ENCODE measurements at places on chromosomes 5 and 9.

DNA sequence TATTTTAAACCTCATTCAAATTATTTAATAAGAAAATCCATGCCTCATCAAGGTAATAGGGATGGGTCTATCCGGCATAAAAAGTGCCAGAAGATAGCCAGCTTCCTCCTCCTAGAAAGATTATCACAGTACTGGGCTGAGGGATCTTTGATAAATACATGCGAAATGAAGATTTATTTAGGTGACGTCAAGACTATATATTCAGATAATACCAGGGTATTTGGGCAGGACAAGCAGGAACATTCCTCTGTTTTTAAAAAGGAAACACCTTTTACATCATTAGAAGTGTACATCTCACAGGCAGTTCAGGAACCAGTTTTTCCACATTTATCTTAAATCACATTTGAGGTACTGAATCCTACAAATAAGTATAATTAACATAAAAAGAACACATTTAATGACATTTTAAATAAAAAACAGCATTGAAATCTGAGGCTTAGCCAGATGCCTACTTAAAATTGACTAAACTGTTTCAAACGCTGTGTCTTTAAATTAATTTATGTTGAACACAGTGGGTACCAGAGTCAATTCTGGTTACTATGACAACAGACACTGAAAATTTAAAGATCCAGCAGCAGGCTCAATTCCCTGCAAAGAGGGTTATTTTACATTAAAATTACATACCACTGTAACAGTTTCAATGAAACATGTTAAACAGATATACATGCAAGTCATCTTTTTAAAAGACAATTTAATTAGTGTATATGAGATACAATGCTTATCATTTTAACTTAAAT lies 124.7 kb upstream of the SLCO6A1 start:
- no peak for DNase-seq

GRCh38 chr5:169263591-169263990 lies 37.3 kb downstream of the SLIT3 start:
- DNase-seq: no peak

DNA sequence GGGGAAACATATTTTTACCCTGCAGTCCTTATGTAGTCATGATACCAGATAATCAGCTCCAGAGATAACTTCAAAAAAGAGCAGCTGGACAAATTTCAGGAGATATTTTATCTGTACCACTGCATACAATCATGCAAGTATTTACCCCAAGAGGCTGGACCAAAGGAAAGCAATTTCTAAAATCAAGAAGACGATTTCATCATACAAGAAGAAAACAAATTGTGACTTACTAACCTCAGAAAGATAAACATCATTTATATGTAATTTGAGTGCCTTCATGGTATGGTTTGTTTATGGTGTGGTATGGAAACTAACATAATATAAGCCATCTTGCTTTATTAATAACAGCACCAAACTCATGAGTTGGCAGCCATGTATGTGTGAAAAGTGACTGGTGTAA lies 603.6 kb downstream of the PSAT1 start:
- no peak for DNase-seq

- no peak for DNase-seq
Measured at GRCh38 chr9:91946653-91947488, 3.2 kb downstream of the ROR2 start.

- no peak for DNase-seq
Measured at GRCh38 chr9:108417726-108418125, 438.1 kb downstream of the ACTL7B start.

DNA sequence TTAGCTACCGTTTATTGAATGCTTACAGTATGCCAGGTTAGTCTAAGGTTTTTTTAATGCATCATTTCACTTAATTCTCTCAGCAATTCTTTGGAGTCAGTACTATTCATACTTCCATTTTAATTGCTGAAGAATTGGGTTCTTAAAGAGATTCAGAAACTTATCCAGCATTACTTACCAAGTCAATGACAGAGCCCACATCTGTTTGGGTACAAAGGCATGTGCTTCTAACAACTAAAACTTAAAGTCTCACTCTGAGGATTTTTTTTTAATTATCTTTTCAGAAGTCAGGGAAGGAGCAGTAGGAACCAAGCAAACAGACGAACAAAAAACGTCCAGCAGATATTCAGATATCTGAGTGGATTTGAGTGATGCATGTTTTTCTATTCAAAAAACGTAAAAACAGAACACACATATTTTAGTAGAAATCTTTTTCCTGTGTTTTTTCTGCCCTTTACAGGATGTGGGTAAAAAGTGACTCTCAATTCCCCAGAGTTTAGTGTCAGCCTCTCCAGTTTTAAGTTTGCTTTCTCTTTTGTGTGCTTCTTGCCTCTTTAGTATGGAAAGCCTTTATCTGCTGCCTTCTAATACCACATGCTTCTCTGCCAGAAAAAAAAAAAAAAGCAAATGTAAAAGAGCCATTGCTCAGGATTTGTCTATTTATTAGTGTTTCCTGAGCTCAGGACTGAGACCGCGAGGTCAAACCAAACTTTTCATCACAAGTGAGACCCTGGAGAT lies 118.0 kb downstream of the PRKACG start:
- DNase-seq: peak; percentile 43

- DNase-seq: no peak
Measured at GRCh38 chr5:114544561-114544960, 182.7 kb downstream of the KCNN2 start.

- no peak for DNase-seq
Measured at GRCh38 chr5:176741561-176742211, 68.7 kb upstream of the UNC5A start.

DNA sequence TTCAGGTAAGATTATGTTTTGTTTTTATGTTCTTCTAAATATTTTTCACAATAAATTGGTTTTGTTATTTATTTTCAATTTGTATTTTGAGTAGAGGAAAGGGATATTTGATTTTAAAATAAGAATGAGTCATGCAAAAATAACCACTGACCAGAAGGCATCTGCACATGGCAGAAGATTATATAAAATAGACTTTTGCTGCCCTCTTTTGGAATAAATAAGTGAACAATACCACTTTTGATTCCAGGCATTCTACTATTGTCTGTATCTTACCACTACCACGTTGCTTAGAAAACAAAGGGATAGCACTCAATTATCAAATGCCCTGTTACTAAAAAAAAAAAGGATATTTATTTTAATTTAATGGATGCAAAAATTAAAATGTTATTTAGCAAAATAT lies 227.3 kb upstream of the ITGA1 start:
- DNase-seq: no peak

- DNase-seq: no peak
Measured at GRCh38 chr5:45596320-45596719, 99.9 kb downstream of the HCN1 start.

DNA sequence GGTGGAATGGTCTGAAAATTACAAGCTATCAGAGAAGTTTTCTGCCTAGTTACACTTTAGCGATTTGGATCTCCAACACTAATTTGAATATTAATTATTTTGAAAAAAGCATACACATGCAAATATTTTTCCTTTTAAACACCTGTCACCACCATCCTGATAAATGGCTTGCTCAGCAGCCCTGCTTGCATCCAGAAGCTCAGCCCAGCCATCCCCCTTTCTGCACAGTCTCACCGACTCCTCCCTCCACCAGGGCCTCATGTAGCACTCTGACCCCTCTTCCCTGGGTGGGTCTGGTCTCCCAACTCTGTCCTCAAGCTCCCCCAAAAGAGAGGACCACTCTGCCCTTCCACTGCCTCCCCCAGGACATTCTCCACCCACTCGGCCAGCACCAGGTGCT lies 70.0 kb downstream of the C5orf15 start:
- DNase-seq: no peak

- no peak for DNase-seq
Measured at GRCh38 chr5:136012041-136012804, 16.6 kb upstream of the TGFBI start.

DNA sequence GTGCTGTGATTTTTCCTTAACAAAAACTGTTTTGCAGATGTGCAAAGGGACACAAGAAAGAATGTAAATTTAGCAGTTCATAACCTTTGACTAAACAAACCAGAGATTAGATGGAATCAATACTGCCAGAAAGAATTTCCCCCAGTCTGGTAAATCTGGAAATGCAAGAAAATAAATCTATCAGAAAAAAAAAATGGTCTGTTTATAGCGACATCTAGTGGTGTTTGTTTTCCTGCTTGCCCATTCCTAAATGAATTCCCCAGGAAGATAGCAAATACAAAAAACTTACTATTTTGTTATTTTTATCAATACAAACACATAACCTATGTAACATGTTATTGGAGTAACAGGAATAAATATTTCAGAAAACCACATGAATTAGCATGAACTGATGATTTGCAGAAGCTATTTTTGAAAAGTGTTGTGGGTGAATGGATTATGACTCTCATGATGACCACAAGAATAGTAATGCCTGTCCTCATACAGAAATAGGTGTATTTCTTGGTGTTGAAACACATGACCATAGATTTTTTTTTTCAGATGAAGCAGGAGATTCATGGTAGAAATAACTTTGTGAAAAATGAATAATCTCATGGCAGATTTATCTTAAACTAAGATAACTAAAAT lies 1703.8 kb downstream of the MAT2B start:
- no peak for DNase-seq

GRCh38 chr5:81855591-81855990 lies 104.7 kb upstream of the SSBP2 start:
- no peak for DNase-seq

DNA sequence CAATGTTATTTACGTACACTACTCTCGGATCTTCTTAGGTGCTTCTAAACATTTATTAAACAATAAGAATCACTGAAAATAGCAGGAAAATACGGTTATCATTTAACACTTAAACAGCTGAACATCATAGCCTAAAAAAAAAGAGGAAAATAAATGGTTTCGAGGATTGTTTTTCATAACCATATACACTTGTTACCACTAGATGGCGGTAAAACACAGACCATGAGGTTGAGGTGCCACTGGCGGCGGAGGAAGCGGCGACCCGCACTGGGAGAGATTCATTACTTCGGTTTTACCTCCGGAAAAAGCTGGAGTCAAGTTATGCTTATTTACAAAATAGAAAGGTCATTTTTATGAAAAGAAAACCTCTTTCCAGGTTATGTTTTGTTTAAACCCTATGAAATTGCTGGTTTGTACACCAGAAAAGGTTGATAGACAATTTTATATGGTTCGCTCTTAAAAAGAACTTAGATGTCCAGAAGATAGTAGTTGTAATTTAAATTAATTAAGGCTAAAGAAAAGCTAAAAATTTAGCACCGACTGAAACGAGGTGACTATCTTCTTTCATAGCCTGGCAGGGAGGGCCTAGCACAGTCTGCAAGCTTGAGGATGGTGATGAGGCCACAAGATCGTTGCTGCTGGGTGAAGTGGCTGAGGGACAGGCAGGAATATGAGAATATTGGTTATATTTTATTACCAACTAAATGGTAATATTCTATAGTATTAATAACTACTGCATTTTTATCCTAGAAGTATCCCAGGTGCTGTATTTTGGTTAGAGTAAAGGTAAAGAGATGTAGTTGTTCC lies 605.7 kb downstream of the RAB3C start:
- peak; percentile 66 for DNase-seq

- no peak for DNase-seq
Measured at GRCh38 chr5:141969783-141970771, 1.2 kb downstream of the RNF14 start.

DNA sequence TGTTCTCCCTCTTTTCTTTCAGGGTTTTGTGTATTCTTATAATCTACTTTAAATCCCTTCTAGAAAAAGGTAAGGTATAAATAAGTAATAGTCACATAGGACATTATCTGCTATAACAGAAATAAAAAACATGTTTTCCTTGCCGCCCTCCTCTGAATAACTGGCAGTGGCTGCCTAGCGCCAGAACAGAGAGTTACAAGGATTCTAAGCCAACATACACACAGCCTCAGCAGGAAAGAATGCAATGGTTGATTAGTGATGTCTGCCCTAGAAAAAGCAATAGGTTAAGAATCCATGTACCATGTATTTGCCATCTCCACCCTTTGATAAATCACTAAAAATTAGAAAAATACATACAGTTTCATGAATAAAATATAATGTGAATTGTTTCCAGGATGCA lies 4.9 kb downstream of the MED27 start:
- no peak for DNase-seq

- no peak for DNase-seq
Measured at GRCh38 chr9:18002718-18003438, 424.0 kb downstream of the SH3GL2 start.

DNA sequence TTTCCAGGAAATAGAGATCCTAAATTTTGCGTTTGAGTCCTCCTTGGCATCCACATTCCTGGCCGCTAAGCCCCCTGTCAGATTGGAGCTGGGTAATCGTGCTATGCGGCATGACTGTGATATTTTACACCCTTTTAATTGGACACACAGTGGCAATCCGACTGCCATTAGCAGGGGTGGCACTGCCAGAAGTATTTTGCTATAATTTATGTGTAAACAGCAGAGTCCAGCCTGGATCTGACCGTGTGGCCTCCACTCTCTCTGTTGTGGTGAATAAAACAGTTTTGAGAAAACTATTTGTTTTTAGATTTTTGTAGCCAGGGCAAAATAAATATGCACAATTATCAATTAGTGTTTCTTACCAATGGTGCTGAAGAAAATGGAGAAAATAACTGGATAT lies 281.0 kb upstream of the IRX2 start:
- DNase-seq: no peak

- DNase-seq: no peak
Measured at GRCh38 chr5:15354021-15354420, 146.0 kb upstream of the FBXL7 start.

DNA sequence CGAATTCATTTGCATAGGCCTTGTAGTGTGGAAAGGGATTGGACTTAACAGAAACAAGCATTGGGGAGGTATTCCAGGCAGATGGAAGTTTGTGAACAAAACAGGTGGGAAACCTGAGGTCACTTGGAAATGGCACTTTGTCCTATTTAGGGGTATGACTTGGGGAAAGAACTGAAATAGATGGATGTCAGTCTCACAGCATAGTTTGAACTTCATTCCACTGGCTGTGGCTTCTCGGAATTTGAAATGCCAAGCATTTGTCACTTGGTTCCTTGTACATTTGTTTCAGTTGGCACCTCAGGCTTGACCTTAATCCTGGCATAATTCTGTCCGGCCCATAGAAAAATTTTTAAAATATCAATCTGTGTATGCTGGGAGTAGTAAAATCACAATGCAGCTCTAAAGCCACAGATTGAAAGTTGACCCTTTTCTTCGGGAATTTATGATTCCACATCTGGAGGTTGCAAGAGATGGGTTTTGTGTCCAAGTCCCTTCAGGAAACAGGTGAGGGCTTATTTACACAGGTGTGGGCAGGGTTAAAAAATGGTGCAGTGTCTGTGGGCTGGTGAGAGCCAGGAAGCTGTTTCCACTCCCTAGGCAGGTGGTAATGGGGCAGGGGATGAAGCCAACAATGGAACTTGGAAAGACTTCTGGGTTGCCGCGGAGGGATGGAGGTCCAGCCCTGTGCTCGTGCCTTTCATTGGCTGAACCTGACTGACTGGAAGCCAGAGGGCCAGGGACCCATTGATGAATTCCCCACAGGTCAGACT lies 39.2 kb upstream of the PDE8B start:
- DNase-seq: no peak

DNA sequence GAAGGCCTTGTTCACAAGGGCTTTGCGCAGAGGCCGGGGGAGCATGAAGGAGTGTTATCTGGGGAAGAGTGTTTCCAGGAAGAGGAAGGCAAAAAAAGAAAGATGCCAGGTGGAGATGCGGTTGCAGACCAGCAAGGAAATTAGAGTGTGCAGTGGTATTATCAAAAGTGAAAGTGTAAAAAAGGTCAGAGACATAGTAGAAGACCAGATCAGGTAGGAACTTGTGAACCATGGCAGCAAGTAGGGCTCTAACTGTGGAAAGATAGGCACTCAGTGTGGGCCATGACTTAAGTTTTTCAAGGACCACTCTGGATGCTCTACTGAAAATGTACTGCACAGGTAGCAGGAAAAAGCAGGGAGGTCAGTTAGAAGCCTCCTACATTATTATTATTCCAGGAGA lies 90.1 kb upstream of the SPOCK1 start:
- DNase-seq: no peak

Data from CD4-positive, CD25-positive, alpha-beta regulatory T cell (primary cell).